H7 (cell line): ENCODE measurements at places on chromosomes 6 and 20. TPM values are rescaled to one million over a fixed set of nuclear protein-coding genes. Genes with fewer than 3 reads are reported as not detected.

The SPAG4 gene
- 6.1 and 8.0 TPM in 2 replicates for total RNA-seq

The SCRT2 gene
- total RNA-seq = 0.03 TPM in 1 of 2 replicates, not detected in the other

The ATP9A gene
- 1.6 and 2.1 TPM in 2 replicates for total RNA-seq

The FAM120B gene
- 7.2 and 9.4 TPM in 2 replicates for total RNA-seq

The SPATA25 gene
- 0.41 and 5.1 TPM in 2 replicates for total RNA-seq

The SERAC1 gene
- 14.4 and 19.2 TPM in 2 replicates for total RNA-seq

The DUSP15 gene
- total RNA-seq = 1.5 and 2.5 TPM in 2 replicates

The TP53TG5 gene
- total RNA-seq = not detected in 2 replicates

The GNAS-AS1 gene
- 0.24 and 0.26 TPM in 2 replicates for total RNA-seq

The IPCEF1 gene
- total RNA-seq = 1.6 and 6.6 TPM in 2 replicates

The SPATS1 gene
- total RNA-seq = not detected in 2 replicates

The FOXP4 gene
- total RNA-seq = 10.7 and 11.5 TPM in 2 replicates

The EIF6 gene
- total RNA-seq = 212 and 246 TPM in 2 replicates

DNA sequence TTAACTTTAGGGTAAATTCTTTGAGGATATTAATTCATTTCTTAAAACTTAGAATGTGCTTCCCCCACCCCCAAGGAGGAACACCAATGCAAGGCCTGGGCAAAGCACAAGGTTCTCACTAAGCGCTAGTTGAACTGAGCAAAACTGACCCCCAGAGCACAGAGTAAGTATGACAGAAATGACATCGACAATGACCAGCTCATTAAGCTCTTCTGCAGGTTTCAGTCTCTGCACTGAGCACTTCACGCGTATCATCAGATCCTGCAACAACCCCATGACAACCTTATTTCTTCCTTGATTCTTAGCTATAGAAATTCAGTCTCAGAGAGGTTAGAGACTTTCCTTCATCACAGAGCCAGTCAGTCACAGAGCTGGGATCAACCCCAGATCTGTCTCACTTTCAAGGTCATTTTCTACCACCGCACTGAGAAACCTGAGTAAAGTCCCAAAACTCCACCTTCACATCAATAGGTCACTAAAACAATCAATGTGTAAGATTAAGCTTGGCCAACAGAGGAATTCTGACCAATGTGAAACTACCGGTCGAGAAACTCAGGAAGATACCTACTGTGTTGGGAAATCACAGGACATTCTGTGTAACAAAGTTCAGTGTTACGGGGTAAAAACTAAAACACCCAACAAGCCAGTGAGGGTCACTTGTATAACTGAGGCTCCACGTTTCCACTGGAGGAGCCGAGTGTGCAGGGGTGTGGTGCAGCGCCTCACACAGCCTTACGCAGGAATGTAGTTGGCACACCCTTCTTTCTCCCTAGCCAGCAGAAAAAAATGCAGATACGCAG lies 129.0 kb upstream of the FOXQ1 start:
- DNase-seq = no peak

DNA sequence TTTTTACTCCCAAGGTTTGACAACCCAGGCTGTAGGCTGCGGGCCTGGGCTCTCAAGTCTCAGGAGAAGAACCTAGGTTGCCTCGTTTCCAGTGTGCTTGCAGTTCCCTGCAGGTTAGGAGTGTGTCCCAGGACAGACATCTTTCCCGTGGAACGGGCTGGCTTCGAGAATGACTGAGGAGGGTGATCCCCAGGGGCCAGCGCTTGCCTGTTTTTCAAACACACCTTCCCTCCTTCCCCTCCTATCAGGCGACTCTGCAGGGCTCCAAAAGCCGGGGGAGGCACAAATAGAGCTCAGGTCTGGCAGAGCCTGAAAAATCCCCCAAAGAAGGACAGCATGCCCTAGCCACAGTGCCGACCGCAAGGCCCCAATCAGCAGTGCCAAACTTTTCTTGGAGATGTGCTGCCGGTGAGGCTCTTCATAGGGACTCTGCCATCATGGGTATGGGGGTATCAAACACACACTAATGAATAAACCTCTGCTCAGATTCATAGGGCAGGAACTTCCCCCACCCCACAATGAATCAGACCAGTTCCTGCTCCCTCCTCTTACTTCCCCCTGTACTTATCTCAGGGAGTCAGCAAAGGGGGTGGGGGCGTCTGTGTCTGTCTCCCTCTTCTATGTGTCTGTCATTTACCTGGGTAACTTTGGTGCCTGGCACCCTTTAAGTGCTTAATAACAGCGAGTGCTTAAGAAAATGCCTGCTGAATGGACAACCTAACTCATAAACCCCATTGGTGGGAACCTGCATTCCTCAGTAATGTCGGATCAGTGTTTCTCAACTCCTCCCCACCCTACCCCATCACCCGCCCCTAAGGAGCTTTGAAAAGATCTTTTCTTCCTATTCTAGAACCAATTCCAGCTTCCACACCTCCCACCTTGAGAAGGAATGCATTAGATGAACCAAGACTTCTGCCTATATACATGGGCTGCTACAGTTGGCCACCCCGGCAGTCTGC lies 1.6 kb downstream of the KCNG1 start:
- peak; percentile 72 for DNase-seq

- DNase-seq = no peak
These were observed 130.5 kb downstream of the HFE start for GRCh38 chr6:26217714-26218075.

GRCh38 chr6:122809001-122809400 lies 19.9 kb downstream of the SMPDL3A start:
- no peak for DNase-seq

- no peak for DNase-seq
These were observed 8.1 kb downstream of the PNPLA1 start for GRCh38 chr6:36277946-36278470.

- DNase-seq = peak; percentile 84
These were observed 55.8 kb downstream of the SNAI1 start for GRCh38 chr20:50038574-50038991.

- DNase-seq = no peak
These were observed 287.6 kb downstream of the ESR1 start for GRCh38 chr6:152094992-152095592.

DNA sequence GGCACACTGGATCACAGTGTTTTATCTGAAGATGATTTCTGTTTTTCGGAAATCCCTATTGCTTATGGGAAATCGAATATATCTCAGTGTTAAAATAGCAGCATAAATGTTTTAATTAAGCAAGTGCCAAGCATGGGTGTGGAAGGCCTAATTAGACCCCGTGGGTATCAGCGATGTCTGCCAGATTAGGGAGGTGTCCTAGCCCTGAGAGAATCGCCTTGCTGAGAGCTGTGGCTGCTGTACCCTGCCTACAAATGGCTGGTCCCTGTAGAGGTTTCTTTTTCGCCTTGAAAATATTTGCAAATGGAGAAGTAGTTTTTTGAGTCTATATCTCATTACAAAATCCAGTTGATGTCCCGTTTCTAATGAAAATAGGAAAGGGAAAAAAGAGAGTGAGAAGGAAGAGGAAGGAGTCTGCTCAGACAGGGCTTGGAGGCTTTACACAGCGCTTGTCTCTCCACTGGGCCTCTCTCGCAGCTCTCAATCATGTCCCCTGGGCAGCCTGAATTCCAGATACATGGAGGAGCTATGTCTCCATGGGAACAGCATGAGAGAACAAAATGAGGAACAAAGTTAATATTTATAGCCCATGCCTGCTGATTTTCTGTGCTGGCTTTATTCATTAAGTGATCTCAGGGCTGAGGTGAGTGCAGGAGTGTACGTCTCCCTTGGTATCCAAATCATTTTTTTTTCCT lies 35.2 kb upstream of the BCLAF1 start:
- no peak for DNase-seq

DNA sequence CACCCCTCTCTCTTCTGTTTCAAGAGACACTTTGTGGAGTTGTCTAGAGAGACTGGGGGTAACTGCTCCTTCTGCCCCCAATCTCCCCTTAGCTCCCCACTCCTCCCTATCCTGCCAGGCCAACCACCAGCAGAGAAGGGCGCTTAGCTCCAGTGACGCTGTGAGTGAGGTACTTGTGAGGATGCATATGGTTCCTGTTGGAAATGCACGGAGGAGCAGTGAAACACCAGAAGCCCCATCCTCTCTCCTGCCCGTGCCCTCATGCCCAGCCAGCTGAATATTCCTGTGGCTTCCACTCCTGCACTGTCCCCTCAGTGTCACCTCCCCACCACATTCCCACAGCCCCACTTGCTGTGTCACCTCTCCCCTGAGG lies 11.9 kb downstream of the NT5E start:
- no peak for DNase-seq

DNA sequence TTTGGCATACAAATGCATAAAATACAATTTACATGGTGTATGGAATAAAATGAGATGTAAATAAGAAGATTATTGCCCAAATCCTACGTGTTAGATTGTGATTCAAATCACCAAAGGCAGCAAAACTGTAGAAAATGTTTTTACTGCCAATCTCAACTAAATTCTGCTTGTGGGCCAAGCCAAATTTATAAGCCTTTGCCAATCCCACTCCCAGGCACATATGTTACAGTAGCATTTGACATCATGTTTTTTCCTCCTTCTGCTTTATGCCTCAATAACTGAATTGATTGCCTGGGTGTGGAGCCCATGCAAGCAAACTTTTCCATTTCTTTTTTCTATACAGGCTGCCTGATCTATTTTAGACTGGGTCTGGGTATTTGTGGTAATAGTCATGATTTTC lies 36.3 kb upstream of the LRRC1 start:
- no peak for DNase-seq

DNA sequence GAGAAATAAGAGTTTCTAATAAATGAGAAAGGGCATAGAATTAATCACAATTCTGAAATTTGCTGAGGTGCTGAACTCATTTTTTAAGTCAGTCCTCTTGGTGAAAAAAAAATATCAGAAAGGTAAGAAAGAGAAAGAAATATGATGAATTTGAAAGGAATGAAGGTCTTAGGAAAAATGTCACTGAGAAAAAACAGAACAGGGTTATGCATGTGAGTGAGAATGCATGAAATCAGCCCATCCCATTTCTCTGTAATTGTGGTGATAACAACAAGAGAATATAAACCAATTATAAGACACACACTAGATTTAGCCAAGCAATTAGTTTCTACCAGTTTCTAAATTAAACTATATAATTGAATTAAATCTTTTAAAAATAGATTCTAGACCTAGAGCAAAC lies 138.9 kb downstream of the TBX18 start:
- no peak for DNase-seq

GRCh38 chr20:4252005-4252404 lies 236.6 kb upstream of the RNF24 start:
- DNase-seq = no peak

GRCh38 chr6:157438611-157439111 lies 57.7 kb downstream of the ZDHHC14 start:
- no peak for DNase-seq

DNA sequence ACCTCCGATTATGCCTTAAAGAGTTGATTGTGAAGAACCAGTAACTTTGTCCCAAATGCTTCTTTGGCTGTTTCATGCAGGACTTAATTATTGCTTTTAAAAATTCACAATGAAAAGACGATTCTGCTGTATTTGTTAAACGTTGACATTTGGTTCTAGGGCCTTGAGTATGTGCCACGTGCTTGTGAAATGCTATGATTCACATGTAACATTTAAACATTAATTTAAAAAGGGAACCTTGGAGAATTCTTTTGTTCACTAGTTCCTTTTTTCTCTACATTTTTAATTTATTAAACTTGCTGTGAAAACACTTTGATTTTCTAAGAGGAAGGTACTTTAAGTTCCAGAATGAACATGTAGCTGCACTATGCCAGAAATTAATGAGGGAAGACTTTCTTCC lies 9.5 kb downstream of the GZF1 start:
- no peak for DNase-seq

DNA sequence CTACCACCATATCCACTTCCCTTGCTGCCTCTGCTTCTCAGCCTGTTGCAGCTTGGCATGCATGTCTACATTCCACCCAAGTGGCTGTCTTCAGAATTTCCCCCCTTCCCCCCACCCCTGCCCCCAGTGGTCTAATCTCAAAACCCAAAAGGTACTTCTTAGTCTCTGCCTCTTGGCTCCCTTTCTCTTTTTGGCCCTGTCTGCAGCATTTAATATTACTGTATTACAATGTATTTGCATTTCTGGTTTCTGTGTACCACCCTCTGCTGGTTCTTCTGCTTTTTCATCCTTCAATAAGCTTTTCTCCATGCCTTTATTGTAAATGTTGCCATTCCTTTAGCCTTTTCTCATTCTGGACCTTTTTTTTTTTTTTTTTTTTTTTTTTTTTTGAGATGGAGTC lies 43.0 kb downstream of the RPRD1B start:
- no peak for DNase-seq

- no peak for DNase-seq
These were observed 39.8 kb downstream of the HIVEP1 start for GRCh38 chr6:12051861-12052368.

- DNase-seq = no peak
These were observed 959.9 kb upstream of the FLRT3 start for GRCh38 chr20:15297059-15297875.

DNA sequence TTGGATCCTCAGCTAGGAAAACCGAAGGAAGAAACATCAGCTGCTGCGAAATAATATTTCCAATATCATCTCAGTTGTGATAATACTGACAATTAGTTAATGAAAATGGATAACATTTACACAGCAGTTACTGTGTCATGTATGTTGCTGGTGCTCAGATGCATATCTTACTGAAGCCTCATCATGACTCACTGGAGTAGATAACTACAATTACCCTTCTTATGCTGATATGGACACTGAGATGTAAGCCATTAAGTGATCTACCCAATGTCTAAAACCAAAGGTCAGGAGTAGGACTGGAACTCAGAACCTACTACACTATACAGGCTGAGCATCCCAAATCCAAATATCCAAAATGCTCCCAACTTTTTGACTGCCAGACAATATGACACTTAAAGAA lies 54.7 kb upstream of the LYRM2 start:
- DNase-seq = no peak

DNA sequence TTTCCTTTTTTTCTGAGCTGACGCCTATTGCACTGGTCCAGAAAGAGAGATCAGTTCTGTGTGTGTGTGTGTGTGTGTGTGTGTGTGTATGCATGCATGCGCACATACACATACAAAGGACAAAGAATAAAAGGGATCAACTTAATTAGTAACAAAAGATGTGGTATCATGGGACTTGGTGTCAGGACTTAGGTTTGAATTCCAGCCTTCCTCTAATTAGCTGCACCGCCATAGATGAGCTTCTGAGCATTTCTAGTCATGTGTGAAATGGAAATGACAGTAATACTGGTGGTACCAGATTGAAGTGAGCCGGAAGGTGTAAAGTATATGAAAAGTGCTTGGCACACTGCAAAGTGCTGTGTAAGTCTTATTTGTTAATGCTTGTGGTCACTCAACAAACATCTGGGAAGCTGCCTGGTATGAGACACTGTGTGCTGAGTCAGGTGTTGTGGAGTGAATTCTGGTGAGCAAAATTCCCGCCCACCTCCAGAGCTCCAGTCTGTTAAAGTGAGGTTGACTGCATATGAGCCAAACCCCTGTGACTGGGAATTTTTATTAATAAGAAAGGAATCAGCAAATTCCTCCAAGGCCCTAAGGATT lies 12.4 kb downstream of the DAAM2 start:
- DNase-seq = no peak
